ENCODE measurements at places on chromosomes 16 and 17.

DNA sequence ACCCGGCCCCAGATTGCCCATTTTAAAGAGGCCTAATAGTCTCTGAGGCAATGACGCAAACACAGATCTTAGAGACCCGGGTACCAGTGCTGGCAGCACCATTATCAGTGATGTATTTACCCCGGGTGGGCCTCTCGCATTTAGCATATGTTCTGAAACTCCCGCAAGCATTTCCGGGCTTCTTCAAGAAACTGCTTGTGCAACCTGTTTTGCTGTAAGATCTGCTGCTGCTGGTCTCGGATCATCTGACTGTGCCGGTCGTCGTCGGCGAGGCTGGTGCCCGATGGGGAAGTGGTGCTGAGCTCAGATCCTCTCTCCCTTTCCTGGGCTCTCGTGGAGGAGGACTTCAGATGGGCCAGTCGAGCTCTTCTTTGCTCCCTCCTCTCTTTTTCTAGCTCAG lies 12.5 kb downstream of the CEP295NL start:
- peak; percentile 33 for DNase-seq

GRCh38 chr17:29874931-29875596 lies 55.0 kb downstream of the SSH2 start:
- no peak for DNase-seq

DNA sequence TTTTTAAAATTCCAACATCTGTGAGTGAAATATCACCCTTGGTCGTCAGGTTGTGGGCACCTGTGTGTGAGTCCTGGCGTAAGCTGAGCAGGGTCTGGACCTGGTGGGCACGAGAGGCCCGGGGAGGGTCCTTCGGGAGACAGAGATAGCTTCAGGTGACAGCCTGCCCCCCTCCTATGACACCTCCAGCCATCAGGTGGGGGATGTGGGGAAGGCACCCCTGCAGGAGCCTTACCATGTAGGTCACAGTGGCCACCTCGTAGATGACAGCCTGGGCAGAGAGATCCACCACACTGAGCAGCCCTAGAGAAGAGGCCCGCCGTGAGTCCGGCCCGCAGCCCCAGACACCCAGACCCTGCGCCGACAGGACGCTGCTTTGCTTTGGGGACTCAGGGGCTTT lies 11.2 kb downstream of the SLC47A2 start:
- no peak for DNase-seq

- peak; percentile 27 for DNase-seq
These were observed 43.7 kb downstream of the NCOR1 start for GRCh38 chr17:16171613-16172012.

DNA sequence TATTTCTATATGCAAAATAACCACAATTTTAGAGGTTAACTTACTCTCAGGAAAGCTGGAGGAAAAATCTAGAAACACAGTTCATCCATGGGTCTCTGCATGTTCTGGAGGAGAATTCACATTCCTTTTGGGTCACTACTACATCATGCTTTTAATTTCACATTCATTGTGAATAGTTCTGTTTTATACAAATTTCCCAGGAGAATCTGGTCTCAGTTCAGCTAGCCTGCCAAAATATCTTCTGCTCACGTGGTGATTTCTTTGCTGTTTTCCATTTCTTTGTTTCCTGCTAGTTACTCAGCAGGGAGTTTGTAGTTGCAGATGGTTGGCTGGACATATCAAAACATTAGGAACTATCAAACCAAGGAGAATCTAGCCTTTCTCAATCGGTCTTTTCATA lies at the start of gene ABCA9:
Gene ABCA9 (minus strand): TSS at position 106 of the 400 bp plus-strand sequence. CDS start 9,801 bp downstream, outside the sequence.
- DNase-seq = peak; percentile 82

DNA sequence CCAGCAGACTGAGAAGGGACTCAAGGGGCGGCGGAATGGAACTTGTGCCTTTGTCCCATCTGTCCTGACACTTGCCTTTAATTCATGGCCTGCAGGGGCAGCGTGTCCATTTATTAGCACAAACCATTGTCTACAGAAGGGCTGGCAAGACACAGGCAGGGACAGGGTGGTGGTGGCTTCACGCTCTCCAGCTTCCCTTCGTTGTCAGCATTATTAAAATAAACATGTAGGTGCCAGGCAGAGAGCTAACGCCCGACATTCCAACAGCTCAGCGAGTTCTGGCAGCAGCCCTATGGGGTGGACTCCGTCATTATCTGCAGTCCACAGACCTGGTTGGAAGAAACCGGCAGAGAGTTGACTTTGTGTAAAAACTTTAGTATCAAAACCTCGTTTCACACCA lies 16.3 kb downstream of the DNAI2 start:
- no peak for DNase-seq

- DNase-seq = no peak
These were observed 34.2 kb downstream of the TBC1D3B start for GRCh38 chr17:36142235-36142634.

DNA sequence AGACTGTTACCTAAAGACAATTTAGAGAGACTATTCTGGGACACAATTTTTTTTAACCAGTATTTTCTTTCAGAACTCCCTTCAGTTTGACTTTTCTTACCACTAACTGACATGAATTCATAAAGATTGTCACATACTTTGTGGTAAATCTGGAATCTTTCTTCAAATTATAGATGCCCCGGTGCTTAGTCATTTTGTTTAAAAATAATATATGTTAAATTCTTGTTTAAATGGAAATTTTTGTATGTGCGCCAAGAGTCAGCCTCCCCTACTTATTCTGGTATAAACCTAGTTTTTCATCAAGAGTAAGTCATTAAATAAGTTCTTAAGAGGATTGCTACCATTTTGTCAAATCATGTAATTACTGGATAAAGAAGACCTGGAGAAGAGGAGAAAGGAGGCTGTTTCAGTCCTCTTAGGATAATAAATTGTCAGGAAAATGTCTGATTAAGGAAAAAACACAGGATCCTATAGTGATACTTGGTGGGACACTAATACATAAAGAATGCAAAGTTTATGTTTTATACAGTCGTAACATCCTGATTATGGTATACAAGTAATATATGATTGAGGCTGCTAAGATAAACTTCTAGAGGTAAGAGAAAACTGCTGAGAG lies 424.4 kb downstream of the PMP22 start:
- DNase-seq = peak; percentile 95

DNA sequence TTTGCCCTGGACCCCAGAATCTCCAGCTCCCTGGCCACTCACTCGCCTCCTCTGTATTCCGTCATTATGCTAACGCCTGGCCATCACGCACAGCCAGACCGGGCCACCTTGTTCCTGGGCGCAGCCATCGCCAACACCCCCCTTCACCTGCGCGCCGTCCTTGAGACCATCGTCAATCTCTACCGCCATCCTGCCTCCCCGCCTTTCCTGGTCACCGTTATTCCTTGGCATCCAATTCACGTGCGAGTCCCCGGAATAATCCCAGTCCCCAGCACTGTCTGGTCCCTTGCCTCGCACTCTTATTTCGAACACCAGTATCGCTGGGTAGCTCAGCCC lies 541 bp downstream of the VKORC1 start:
- no peak for DNase-seq

- DNase-seq = no peak
These were observed 42.0 kb downstream of the SOCS3 start for GRCh38 chr17:78317794-78318400.

- DNase-seq = no peak
These were observed 5.9 kb upstream of the CBLN1 start for GRCh38 chr16:49287572-49287971.

DNA sequence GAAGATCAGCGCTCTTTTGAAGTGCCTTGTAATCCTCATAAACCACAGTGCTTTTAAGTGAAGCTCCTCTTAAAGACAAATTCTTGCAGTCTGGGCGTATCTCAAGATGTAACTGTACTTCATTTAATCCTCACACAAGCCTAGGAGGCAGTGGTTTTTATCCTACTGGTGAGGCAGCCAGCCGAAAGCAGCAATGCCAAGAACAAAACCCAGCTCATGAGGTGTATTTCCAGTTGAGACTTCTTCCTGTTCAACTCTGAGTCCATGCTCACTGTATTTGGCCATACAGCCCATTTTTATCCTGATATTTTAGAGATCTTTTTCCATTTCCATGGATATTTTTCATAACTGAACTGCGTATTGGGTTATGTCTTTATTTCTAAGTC lies 13.7 kb downstream of the CTRB2 start:
- DNase-seq = no peak

DNA sequence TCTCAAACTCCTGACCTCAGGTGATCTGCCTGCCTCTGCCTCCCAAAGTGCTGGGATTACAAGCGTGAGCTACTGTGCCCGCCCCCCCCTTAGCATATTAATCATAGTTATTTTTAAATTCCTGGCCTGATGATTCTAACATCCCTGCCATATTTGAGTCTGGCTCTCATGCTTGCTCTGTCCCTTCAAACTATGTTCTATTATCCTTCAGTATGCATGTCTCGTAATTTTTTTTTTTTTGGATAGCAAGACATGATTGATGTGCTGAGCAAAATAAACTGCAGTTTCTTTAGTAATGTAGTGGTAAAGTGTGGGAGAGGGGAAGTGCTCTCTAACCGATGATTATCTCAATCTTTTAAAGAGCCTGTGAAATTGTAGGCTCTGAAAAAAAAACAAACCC lies 34.3 kb upstream of the TMEM92 start:
- DNase-seq = peak; percentile 57

- DNase-seq = no peak
These were observed 52.2 kb upstream of the MED9 start for GRCh38 chr17:17424552-17424951.

- no peak for DNase-seq
These were observed 19.8 kb upstream of the MAPK3 start for GRCh38 chr16:30142672-30143346.

- DNase-seq = no peak
These were observed 81.0 kb upstream of the BRD7 start for GRCh38 chr16:50449800-50450199.

DNA sequence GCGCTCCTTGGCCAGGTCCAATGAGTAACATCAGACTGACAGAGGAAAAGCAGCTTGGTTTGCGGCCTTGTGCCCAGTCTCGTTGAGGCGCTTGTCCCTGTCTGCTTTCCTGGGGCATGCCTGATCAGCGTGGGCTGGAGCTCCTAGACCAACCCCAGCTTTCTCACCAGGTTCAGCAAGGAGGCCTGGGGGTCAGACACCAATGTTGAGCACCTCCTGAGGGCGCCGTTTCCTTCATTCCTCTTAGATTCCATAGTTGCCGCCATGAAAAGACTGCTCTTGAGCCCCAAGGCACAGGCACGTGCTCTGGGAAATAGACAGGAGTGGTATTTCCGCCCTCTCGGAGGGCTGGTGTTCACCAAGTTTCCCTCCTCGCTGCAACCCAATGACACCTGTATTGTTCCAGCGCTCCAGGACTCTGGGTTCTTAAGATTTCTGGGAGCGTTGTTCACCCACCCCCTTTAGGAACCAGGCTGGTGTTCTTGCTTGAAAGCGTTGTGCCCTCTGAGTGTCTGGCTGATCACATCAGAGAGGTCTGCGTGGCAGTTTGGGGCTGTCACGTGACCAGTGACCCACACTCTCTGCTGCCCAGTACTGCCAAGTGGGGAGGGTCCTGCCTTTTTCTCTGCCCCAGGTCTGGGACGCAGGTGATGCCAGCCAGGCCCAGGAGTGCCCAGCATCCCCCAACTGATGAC lies 18.0 kb downstream of the KCTD2 start:
- no peak for DNase-seq

DNA sequence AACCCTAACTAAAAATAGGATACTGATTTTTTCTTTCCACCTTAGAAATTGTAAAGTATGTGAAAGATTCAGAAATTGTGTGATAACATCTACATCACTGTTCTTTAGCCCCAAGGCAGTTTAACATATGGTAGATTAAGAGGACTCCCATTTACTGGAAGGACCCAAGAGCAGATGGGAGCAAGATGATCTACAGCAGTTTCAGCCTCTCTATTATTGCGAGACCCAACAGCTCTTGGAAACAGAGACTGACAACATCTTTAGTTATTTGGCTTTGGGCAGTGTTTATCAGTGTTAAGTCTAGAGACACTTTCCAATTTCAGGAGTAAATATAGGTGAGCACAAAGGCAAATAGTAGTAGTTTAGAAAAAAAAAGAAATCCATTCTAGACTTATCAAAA lies 124.9 kb upstream of the CORO6 start:
- no peak for DNase-seq

DNA sequence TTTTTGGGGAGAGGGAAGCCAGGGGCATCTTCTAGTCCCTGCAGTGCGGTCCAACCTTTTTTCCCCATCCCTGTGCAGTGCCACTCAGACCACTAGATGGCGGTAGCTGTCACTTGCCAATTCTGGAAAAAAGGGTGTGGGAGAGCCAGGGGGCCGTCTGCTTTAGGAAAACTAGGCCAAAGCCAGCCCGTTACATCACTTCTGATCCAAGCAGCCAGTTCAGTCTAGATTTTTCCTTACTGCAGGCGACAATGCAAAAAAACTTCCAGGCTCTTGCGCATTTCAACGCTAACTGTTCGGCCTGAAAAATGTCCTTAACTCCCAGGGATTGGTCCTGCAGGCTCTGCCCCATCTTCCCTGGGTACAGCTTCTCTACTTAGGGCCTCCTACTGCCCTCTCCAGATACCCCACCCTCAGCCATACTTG lies 69.2 kb upstream of the CES5A start:
- peak; percentile 66 for DNase-seq

GRCh38 chr16:85225257-85225656 lies 113.0 kb upstream of the CIBAR2 start:
- no peak for DNase-seq

GRCh38 chr17:74730491-74731346 lies 6.3 kb upstream of the RAB37 start:
- no peak for DNase-seq

DNA sequence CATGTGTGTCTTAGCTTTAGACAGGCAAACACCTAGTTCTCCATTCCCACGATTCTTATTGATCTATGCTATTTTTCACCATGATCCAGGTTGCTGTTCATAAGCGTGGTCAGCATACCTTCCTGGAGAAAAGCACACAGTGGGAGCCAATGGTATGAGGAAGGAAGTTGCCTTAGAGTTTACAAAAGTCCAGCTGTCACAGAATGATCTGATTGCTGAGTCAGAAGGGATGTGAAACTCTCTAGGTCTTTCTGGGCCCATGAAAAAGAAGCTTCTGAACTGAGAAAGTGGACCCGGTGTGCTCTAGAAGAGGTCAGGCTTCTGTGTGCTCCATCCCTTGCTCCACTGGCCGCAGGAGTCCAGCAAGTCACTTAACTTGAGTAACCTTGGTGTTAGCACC lies 71.0 kb upstream of the CCL1 start:
- DNase-seq = no peak

DNA sequence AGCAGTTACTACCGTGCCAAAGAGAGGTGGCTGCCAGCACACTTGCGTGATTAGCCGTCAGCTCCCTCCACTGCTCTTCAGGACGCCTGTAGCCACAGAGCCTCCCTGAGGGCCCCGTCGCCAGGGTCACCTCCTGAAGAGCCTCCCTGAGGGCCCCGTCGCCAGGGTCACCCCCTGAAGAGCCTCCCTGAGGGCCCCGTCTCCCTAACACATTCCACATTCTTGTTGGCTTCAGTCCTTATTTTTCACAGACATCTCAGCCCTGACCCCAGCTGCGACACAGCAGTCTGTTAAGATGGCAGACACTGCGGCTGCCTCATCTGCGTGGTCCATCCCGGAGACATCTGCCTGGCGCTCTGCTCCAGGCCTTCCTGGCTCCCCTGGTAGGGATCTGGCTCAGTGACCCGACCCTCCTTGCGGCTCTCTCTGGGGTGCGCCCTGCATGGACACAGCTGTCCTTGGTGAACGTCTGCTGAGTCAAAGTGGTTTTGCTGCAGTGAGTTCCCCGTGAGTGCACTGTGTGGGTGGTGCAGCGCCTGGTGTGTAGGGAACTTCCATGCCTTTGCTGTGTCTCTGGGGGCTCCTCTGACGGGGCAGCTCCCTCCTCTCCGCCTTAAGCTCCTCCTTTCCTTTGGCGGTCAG lies 11.4 kb downstream of the ACSF3 start:
- DNase-seq = no peak

Data from fibroblast of skin of right quadriceps (primary cell).